ENCODE measurements at places on chromosomes 2 and 18. TPM values are rescaled to one million over a fixed set of nuclear protein-coding genes. Genes with fewer than 3 reads are reported as not detected.

DNA sequence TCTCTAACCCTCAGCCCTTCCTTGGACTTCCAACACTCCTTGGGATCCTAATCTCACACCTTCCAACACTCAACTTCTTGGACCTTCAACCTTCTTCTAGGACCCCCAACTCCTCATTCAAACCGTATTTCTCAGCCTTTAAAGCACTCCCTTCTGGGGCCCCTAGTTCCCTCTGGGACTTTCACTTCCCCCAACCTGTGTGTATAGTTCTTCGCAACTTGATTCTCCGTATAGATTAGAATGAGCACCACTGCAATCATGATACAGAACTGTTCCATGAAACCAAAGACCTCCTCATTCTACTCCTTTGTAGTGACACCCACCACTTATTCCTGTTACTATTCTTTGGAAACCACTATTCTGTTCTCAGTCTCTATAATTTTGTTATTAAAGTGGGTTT, 62.0 kb upstream of the NFU1 start:
- no peak for DNase-seq

- DNase-seq, result no peak
Measured at GRCh38 chr2:71928734-71929481, 218.8 kb downstream of the CYP26B1 start.

- DNase-seq, result no peak
Measured at GRCh38 chr2:241202681-241203080, 14.2 kb downstream of the ANO7 start.

DNA sequence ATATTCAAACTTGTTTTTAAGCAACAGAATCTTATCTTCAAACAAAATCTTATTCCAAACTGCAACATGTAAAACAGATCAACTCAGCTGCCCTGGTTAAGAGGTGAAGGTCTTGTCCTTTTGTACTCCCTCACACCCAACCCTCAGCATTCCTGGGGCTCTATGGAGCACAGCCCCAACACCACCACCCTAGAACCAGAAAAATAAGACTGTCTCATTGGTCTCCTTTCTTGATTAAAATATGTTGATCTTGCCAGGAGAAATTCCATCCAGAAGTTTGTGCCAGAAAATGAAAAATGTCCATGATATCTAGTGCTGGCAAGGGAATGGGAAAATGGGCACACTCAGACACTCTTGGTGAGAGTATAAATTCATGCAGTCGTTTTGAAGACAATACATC, 62.1 kb upstream of the TMEM17 start:
- no peak for DNase-seq

Gene DLX2
- 0.14 TPM for total RNA-seq

GRCh38 chr2:134681201-134681600, 37.6 kb downstream of the TMEM163 start:
- DNase-seq, result no peak

Gene SEMA4F
- 12.5 TPM for total RNA-seq

Gene ABCG8
- total RNA-seq, result 2.6 TPM

GRCh38 chr2:216031960-216032689, 18.8 kb upstream of the MREG start:
- DNase-seq, result no peak

GRCh38 chr2:119431976-119432850, 559 bp downstream of the TMEM37 start:
- peak; percentile 50 for DNase-seq

- DNase-seq, result no peak
Measured at GRCh38 chr18:2918761-2919550, 72.2 kb downstream of the EMILIN2 start.

- DNase-seq, result peak; percentile 16
Measured at GRCh38 chr2:183037553-183038340, 510 bp downstream of the NCKAP1 start.

- DNase-seq, result no peak
Measured at GRCh38 chr2:84238907-84239306, 220.2 kb downstream of the SUCLG1 start.

GRCh38 chr2:105399207-105399861, 483 bp upstream of the FHL2 start:
- no peak for DNase-seq

Gene BAZ2B
- 77.7 TPM for total RNA-seq

GRCh38 chr2:207226671-207227061, 60.9 kb upstream of the KLF7 start:
- DNase-seq, result no peak

Gene ARHGAP15
- total RNA-seq, result 10.0 TPM

DNA sequence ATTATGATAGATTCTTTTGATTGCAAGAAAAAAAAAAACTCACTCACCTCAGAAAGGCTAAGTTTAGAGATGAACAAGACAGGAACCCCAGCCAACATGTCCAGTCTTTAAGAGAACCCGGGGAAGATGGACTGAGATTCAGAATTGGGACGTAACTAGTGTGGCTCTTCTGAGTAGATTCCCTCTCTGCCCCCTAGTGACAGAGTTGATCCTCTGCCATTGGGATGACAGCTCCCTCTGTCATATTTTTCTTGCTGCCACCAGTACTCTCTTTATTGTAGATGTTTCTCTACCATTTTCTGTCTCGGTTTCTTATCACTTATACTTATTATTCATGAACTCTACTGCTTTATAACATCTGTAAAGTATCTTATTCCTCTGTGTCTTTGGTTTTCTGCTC, 77.7 kb downstream of the GULP1 start:
- peak; percentile 28 for DNase-seq

- DNase-seq, result no peak
Measured at GRCh38 chr2:60558536-60558935, 5.1 kb upstream of the BCL11A start.

Gene NYAP2
- total RNA-seq, result 0.06 TPM

DNA sequence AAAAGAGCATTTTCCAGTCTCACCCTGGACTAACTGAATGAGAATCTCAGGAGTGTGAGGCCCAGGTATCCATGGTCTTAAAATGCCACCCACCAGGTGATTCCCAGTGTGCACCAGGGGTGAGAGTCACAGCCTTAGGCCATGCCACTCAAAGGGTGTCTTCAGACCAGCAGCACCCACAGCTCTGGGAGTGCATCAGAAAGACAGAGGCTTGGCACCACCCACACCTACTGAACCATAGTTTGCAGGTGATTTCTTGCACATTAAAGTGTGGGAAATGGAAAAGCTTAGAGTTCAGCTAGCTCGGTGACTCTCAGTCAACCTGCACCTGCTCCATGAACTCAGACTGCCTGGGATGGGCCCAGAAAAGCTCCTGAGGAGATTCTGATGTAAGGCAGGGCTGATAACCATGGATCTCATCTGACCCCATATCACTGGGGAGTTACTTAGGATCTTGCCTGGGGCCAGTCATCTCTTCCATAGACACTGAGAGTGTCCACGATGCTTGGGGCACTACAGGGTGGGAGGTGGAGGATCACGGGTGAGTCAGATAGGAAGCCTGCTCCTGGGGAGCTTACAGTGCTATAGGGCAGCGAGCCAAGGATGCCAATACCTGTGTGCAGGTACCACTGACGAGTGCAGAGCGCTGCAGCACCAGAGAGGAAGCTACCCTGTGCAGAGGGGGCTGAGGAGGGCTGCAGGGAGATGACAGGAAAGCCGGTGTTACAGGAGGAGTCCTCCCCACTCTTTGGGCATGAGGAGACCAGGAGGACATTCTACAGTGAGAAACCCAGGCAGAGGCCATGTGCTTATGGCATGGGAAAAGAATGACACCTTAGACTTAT, 4.6 kb downstream of the IL37 start:
- DNase-seq, result no peak

- no peak for DNase-seq
Measured at GRCh38 chr2:168030862-168031624, 216.4 kb downstream of the STK39 start.

GRCh38 chr2:367246-367645, 79.4 kb upstream of the ALKAL2 start:
- no peak for DNase-seq

Gene FZD7
- 10.4 TPM for total RNA-seq

Gene CDKL4
- total RNA-seq, result 1.1 TPM

GRCh38 chr2:72137498-72138010, 10.1 kb downstream of the CYP26B1 start:
- DNase-seq, result no peak

DNA sequence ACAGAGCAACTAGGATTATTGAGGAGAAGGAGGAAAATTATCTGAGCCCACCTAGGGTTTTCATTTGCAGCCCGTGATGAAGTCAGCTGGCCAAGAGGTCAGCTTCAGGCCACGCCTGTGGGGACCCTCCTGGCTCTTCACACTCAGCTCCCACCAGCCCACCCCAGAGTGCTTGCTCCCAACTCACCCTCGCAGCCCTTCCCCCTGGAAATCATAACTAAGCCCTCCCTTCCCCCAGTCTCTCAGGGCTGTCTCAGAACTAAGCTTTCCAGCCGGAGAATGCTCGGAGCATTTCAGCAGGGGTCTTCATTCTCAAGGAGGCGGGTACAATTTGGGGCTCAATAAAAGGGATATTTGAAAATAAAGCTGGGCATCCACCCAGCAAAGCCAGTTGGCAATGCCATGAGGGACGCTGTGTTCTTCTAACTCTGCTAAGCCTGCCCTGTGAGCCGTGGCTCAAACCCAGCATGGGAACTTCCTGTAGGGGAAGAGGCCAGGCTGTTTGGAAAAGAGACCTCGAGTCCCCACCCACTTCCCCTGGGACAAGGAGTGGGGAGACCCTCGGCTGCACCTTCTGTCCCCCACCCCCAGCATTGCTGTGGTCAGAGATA, 194.9 kb downstream of the CTIF start:
- DNase-seq, result no peak

- DNase-seq, result no peak
Measured at GRCh38 chr2:237440819-237441281, 26.9 kb upstream of the COL6A3 start.

DNA sequence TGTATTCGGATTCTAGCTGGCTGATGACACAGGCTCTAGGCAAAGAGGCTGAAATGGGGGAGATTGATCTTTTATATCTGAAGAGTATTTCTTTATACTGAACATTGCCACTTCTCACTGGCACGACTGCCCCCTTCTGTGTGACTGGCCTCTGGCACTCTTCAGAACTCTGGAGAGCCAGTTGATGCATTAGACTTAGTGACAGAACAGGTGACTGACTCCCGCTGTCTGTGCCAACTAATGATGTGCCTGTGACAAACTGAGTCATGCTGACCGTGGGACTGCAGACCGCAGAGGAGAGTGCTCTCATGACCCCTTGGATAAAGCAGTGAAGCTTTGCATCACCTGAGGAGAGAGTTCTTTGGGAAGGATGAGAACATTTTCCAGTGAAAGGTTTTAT, 14.4 kb downstream of the MGAT5 start:
- DNase-seq, result peak; percentile 55

Data from mucosa of gallbladder (tissue), 1 donor.